Inflammatory macrophage treated with lipopolysaccharide for 4 hours (primary cell): ENCODE measurements at places on chromosomes 6 and 20.
A peak's percentile ranks its signal among the peaks of the same experiment; 100 is the strongest.

GRCh38 chr6:16503970-16504415 lies 257.3 kb downstream of the ATXN1 start:
- DNase-seq, result no peak

DNA sequence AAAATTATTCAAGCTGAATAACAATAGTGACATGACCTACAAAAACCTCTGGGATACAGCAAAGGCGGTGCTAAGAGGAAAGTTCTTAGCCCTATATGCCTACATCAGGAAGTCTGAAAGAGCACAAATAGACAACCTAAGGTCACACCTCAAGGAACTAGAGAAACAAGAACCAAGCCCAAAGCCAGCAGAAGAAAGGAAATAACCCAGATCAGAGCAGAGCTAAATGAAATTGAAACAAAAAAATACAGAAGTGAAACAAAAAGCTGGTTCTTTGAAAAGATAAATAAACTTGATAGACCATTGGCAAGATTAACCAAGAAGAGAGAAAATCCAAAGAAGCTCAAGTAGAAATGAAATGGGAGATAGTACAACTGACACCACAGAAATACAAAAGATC lies 47.6 kb upstream of the NOTCH4 start:
- peak; percentile 78 for DNase-seq

GRCh38 chr6:99868074-99868702 lies 125.8 kb downstream of the MCHR2 start:
- DNase-seq, result peak; percentile 63

- peak; percentile 88 for DNase-seq
Observed at GRCh38 chr6:26545627-26546026, 7.5 kb downstream of the HMGN4 start.

DNA sequence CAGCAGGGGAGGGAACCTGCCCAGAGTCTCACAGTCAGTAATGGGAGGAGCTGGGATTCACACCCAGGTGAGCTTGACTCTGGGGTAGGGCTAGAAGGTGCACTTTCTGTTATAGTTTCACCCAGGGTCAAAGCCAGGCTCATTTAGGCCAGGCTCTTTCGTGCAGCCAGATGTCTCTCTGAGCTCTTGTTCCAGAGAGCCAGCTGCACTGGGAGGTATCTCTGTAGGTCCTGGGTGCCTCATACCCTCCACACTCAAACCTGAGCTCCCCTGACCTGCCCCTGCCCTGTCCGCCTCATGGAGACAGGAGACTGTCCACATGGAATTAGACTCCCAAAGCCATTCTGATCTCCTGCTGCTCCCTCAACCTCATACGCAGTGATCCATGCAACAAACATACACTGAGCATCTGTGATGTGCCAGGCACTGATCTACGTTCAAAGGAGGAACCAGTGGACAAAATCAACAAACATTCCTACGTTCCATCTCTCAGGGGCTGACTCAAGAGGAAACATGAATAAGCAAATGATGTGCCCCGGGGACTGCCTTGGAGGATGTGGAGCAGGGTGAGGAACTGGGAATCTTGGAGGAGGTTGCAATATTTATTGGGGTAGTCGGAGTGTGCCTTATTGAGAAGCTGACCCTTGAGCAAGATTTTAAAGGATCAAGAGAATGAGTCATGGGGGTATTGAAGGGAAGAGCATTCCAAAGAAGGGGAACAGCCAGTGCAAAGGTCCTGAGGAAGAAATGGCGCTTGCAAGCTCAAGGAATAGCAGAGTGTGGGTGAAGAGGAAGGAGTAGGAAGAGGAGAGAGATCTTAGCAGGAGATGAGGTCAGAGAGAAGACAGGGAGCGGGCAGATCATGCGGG lies 71.3 kb upstream of the TOX2 start:
- DNase-seq, result peak; percentile 9
